ENCODE measurements at places on chromosomes 1 and 21.

GRCh38 chr1:55426619-55427018, 211.5 kb upstream of the USP24 start:
- H3K4me3 ChIP-seq, result no peak overlapping the region
- H3K36me3 ChIP-seq, result no peaks in the 10 kb centered on the region
- H3K4me1 ChIP-seq, result peaks cover 30% of the 10 kb centered on the region
- no peak for DNase-seq

DNA sequence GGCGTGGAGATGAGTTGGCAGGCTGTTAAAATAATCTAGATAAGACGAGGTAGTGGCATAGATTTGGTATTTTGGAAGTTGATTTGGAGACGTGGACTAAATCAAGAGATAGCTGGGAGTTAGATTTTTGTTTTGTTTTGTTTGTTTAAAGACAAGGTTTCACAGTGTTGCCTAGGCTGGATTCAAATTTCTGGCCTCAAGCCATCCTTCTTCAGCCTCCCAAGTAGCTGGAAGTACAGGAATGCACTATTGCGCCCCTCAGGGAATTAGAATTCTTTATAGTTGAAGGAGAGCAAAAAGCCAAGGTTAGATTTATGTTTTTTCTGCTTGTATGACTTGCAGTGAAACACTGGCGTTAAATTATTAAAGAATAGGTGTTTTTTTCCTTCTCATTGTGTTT, 22.3 kb upstream of the SNRPE start:
- peaks cover 59% of the 10 kb centered on the region for H3K36me3 ChIP-seq
- no peak overlapping the region for H3K4me3 ChIP-seq
- H3K27ac ChIP-seq, result no peak overlapping the region

- no peak for DNase-seq
- no peaks in the 10 kb centered on the region for H3K36me3 ChIP-seq
- no peaks in the 10 kb centered on the region for H3K27me3 ChIP-seq
- H3K4me3 ChIP-seq, result no peak overlapping the region
- H3K27ac ChIP-seq, result no peak overlapping the region
- no peaks in the 10 kb centered on the region for H3K4me1 ChIP-seq
Observed at GRCh38 chr1:160662910-160663309, 16.1 kb upstream of the SLAMF1 start.

DNA sequence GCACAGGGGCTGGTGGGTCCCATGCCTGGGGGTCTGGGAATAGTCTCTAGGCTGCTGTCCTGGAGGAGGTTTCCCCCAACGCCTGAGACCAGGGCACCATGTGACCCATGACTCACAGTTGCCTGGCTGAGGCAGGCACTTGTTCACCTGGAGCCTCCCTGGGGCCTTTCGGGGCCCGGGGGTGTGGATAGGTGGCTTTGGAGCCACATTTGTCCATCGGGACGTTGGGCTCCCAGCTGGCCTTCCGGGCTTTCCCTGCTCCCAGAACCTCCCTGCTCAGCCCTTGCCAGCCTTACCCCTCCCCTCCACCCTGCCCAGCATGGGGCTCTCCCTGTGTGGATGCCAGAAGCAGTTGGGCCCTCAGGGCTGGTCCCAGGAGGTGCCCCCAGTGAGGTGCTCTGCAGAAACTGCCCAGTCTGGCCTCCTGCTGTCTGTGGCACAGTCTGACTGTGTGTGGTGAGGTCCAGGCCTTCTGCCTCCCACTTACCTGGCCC, 14.2 kb downstream of the COL6A1 start:
- peaks cover 36% of the 10 kb centered on the region for H3K36me3 ChIP-seq
- H3K27me3 ChIP-seq, result no peaks in the 10 kb centered on the region
- no peak for DNase-seq
- H3K27ac ChIP-seq, result no peak overlapping the region
- no peak overlapping the region for H3K4me3 ChIP-seq

GRCh38 chr1:242554577-242554976, 30.1 kb upstream of the PLD5 start:
- DNase-seq, result no peak
- H3K4me3 ChIP-seq, result no peak overlapping the region
- H3K27ac ChIP-seq, result no peak overlapping the region
- no peaks in the 10 kb centered on the region for H3K36me3 ChIP-seq
- H3K4me1 ChIP-seq, result no peaks in the 10 kb centered on the region
- H3K27me3 ChIP-seq, result no peaks in the 10 kb centered on the region

- peaks cover 6% of the 10 kb centered on the region for H3K4me1 ChIP-seq
- peaks cover 4% of the 10 kb centered on the region for H3K27me3 ChIP-seq
- no peak overlapping the region for H3K4me3 ChIP-seq
- H3K36me3 ChIP-seq, result no peaks in the 10 kb centered on the region
- no peak for DNase-seq
- H3K27ac ChIP-seq, result no peak overlapping the region
Observed at GRCh38 chr1:210339500-210339899, 10.8 kb downstream of the HHAT start.

GRCh38 chr1:59901770-59902388, 24.7 kb downstream of the CYP2J2 start:
- DNase-seq, result peak; percentile 10
- no peaks in the 10 kb centered on the region for H3K4me1 ChIP-seq
- no peak overlapping the region for H3K4me3 ChIP-seq
- no peaks in the 10 kb centered on the region for H3K36me3 ChIP-seq
- no peak overlapping the region for H3K27ac ChIP-seq

GRCh38 chr1:203342192-203342940, 8.6 kb downstream of the FMOD start:
- H3K4me3 ChIP-seq, result no peak overlapping the region
- peak; percentile 27 for DNase-seq
- H3K36me3 ChIP-seq, result no peaks in the 10 kb centered on the region
- H3K27me3 ChIP-seq, result peaks cover 42% of the 10 kb centered on the region
- no peaks in the 10 kb centered on the region for H3K4me1 ChIP-seq

- no peak for DNase-seq
- H3K27ac ChIP-seq, result no peak overlapping the region
- H3K36me3 ChIP-seq, result no peaks in the 10 kb centered on the region
- no peak overlapping the region for H3K4me3 ChIP-seq
- no peaks in the 10 kb centered on the region for H3K27me3 ChIP-seq
Observed at GRCh38 chr1:113608399-113608798, 150.9 kb downstream of the PHTF1 start.

GRCh38 chr1:109918671-109919070, 8.0 kb downstream of the CSF1 start:
- no peak for DNase-seq
- no peak overlapping the region for H3K4me3 ChIP-seq
- peaks cover 3% of the 10 kb centered on the region for H3K36me3 ChIP-seq
- no peaks in the 10 kb centered on the region for H3K27me3 ChIP-seq

GRCh38 chr1:238052496-238053266, 162.0 kb upstream of the ZP4 start:
- H3K4me1 ChIP-seq, result no peaks in the 10 kb centered on the region
- H3K27ac ChIP-seq, result no peak overlapping the region
- H3K36me3 ChIP-seq, result no peaks in the 10 kb centered on the region
- no peaks in the 10 kb centered on the region for H3K27me3 ChIP-seq

- no peaks in the 10 kb centered on the region for H3K4me1 ChIP-seq
- H3K4me3 ChIP-seq, result no peak overlapping the region
- H3K27ac ChIP-seq, result no peak overlapping the region
- H3K36me3 ChIP-seq, result no peaks in the 10 kb centered on the region
- DNase-seq, result no peak
- H3K27me3 ChIP-seq, result peaks cover 12% of the 10 kb centered on the region
Observed at GRCh38 chr1:2632051-2632430, 775 bp downstream of the MMEL1 start.

GRCh38 chr1:97158691-97159096, 437.1 kb downstream of the PTBP2 start:
- H3K27ac ChIP-seq, result no peak overlapping the region
- no peaks in the 10 kb centered on the region for H3K27me3 ChIP-seq
- H3K4me3 ChIP-seq, result no peak overlapping the region
- no peaks in the 10 kb centered on the region for H3K36me3 ChIP-seq

DNA sequence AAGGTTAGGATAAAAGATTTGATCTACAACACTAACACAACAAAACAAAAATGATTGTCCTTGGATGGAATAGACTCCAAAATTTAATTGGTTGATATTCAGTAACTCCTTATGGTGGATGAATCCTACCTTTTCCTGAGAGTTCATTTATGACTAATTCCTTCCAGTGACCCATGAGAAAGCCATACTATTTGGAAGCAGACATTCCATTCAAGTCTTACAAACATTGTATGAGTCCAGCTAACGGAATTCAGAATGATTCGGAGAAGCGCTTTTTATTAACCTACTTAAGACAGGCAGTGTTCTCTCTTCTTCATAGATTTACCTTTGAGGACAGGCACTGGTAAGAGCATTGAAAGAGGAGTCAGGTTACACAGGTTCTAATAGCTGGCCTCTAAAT, 155.6 kb upstream of the ZNF648 start:
- no peaks in the 10 kb centered on the region for H3K36me3 ChIP-seq
- no peak overlapping the region for H3K4me3 ChIP-seq
- H3K4me1 ChIP-seq, result peaks cover 4% of the 10 kb centered on the region
- H3K27ac ChIP-seq, result peak overlapping the region; percentile 18
- H3K27me3 ChIP-seq, result no peaks in the 10 kb centered on the region
- peak; percentile 52 for DNase-seq

DNA sequence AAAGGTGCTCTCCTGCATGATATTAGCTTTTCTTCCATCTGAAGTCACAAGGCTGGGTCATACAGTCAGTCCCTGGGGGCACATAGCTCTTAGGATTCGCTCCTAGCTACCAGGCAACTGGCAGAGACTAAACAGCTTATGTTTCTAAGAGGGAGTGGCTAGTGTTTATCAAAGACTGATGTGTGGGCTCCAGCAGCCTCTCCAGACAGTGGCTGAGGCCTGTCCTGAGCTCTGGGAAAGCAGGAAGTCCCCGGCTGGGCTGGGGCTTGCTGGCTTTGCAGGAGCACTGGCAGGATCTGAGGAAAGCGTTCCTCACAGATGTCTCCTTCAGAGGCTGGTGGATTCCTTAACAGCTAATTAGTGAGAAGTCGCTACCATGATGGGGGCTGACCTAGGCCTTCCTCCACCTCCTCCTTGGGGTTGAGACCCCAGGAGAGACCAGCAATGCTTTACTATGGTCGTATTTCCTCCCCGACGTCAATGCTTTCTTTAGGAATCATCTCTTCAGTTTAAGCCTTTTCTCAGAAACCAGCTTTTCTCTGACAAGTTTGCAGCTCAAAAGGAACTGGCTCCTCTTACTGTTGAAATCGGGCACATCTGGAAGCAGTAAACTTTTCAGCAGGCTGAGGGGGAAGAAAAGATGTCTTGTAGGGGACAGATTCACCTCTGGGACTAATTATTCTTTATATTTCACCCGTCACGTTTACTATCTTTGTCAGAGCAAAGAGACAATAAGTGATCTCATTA, 33.5 kb upstream of the HHAT start:
- no peak overlapping the region for H3K4me3 ChIP-seq
- H3K4me1 ChIP-seq, result peaks cover 18% of the 10 kb centered on the region
- no peaks in the 10 kb centered on the region for H3K36me3 ChIP-seq
- peaks cover 18% of the 10 kb centered on the region for H3K27me3 ChIP-seq

DNA sequence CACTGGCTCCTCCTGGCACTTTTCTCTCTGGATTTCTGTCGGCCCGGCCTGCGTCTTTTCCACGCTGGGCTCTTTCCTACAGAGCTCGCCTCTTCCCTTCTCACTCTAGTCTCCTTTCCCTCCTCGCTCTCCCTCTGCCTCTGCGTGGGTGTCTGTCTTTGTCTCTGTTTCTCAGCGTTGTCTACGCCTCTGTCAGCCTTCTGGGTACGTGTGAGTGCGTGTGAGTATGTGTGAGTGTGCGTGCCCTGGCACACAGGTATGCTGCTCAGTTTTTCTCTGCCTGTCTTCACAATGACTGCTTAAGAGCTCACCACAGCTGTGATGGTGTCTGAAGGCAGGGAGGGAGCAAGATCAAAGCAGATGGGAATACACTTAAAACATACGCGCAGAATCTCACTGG, 77.7 kb downstream of the KIRREL1 start:
- DNase-seq, result peak; percentile 40
- H3K36me3 ChIP-seq, result peaks cover 12% of the 10 kb centered on the region
- H3K27ac ChIP-seq, result no peak overlapping the region
- no peak overlapping the region for H3K4me3 ChIP-seq
- H3K27me3 ChIP-seq, result no peaks in the 10 kb centered on the region

- no peaks in the 10 kb centered on the region for H3K4me1 ChIP-seq
- no peaks in the 10 kb centered on the region for H3K27me3 ChIP-seq
- no peak overlapping the region for H3K27ac ChIP-seq
- H3K36me3 ChIP-seq, result peaks cover 7% of the 10 kb centered on the region
- DNase-seq, result no peak
Observed at GRCh38 chr1:63533931-63534330, 10.6 kb downstream of the EFCAB7 start.

DNA sequence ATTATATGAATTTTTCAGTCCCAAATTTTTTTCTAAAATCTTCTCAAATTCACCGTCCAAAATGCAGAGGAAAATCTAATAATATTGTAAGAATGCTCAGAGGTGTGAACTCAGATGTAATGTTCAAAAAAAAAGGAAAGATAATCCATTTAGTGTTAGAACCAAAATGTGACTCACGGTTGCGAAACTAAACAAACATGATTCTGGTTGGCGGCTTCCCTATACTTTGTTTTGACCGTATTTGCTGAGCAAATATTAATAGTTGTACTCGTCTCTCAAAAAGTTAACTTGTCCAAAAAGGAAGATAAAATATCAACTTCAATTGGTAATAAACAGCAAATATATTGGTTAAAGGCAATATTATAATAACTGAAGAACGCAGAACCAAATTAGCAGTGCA, 34.4 kb downstream of the ZSWIM5 start:
- H3K27ac ChIP-seq, result no peak overlapping the region
- no peaks in the 10 kb centered on the region for H3K27me3 ChIP-seq
- H3K4me3 ChIP-seq, result no peak overlapping the region
- no peaks in the 10 kb centered on the region for H3K4me1 ChIP-seq
- no peaks in the 10 kb centered on the region for H3K36me3 ChIP-seq

DNA sequence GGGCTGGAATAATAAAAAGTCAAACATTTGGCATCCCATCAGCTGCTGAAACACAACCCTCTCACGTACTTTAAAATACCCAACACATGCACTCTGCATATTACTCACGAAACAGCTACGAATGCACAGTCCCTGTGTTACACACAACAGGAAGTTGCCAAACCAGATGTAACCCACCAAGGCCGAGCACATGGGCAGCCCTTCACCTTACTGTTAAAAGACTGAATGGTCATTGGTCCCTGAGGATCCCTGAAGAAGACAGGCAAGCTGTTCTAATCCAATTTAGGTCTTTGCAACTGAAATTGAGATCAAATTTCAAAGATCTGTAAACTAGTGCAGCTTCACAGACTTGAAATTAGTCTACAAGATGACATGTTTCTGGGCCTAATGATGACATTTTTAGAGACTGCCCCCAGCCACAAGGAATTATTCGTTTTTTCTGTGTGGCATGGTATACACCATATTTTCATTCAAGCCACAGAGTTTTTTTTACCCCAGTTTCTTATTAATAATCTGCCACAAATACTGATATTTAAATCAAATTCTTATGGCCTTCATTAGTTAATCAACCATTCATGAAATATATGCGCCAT, 25.6 kb upstream of the IER5 start:
- no peak overlapping the region for H3K4me3 ChIP-seq
- H3K4me1 ChIP-seq, result no peaks in the 10 kb centered on the region
- H3K27ac ChIP-seq, result no peak overlapping the region
- DNase-seq, result no peak
- H3K27me3 ChIP-seq, result no peaks in the 10 kb centered on the region

- H3K27ac ChIP-seq, result no peak overlapping the region
- H3K4me3 ChIP-seq, result no peak overlapping the region
- no peak for DNase-seq
- no peaks in the 10 kb centered on the region for H3K27me3 ChIP-seq
- H3K36me3 ChIP-seq, result no peaks in the 10 kb centered on the region
Observed at GRCh38 chr1:245001252-245001651, 136.9 kb upstream of the HNRNPU start.

GRCh38 chr1:247110627-247111258, 6.6 kb upstream of the ZNF669 start:
- DNase-seq, result peak; percentile 42
- H3K27ac ChIP-seq, result peak overlapping the region; percentile 12
- H3K4me1 ChIP-seq, result peaks cover 8% of the 10 kb centered on the region
- H3K4me3 ChIP-seq, result peak overlapping the region; percentile 58
- H3K27me3 ChIP-seq, result no peaks in the 10 kb centered on the region
- H3K36me3 ChIP-seq, result no peaks in the 10 kb centered on the region
